ENCODE measurements at places on chromosomes 5 and 9.

- DNase-seq, result no peak
Observed at GRCh38 chr5:17436350-17436749, 61.7 kb upstream of the TAF11L2 start.

GRCh38 chr5:40172721-40173120, 507.0 kb upstream of the PTGER4 start:
- no peak for DNase-seq

GRCh38 chr5:77635067-77635916, 3.2 kb downstream of the OTP start:
- peak; percentile 72 for DNase-seq

GRCh38 chr5:98474782-98475181, 298.7 kb upstream of the RGMB start:
- no peak for DNase-seq

GRCh38 chr5:116063950-116064349, 20.9 kb upstream of the COMMD10 start:
- DNase-seq, result no peak

DNA sequence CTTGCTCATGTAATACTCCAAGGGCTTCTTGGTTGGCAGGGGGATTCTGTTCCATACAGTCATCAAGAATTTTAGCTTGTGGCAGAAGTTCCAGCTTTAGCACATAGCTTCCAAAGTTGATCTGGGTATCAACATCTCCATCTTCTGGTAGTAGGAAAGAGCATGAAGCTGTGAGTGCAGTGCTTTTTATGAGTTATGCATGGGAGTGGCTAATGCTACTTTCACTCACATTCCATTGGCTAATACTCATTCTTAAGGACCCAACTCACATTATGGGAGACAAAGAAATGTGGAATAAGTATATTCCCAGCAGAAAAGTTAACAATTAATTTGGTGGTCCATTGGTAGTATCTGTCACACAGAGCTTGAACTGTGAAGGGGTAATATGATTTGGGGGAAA, 194.2 kb upstream of the CHD1 start:
- no peak for DNase-seq

GRCh38 chr9:34929506-34930102, 28.5 kb upstream of the PHF24 start:
- DNase-seq, result peak; percentile 91

DNA sequence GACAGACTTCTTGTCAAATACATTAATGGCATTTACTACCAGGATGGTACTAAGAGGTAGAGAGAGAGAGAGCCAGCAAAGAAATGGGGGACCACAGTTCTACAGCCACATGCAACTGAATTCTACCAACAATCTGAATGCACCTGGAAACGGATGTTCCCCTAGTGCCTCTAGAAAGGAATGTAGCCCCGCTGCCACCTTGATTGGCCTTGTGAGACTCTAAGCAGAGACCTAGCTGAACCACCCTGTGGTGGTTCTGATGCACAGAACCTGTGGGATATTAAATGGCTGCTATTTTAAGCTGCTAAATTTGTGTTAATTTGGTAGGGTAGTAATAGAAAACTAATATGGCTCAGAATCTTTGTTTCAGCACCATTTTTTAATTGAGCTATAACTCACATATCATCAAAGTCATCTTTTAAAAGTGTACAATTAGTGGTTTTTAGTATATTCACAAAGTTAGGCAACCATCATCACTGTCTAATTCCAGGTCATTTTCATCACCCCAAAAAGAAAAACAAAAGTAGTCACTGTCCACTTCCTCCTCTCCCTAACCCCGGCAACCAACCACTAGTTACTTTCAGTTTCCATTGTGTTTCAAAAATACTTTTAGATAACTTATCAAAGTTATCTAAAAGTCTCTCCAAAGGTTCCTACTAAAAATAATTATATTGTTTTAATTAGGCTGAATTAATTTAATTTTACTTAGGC, 51.7 kb downstream of the CPLANE1 start:
- peak; percentile 36 for DNase-seq

DNA sequence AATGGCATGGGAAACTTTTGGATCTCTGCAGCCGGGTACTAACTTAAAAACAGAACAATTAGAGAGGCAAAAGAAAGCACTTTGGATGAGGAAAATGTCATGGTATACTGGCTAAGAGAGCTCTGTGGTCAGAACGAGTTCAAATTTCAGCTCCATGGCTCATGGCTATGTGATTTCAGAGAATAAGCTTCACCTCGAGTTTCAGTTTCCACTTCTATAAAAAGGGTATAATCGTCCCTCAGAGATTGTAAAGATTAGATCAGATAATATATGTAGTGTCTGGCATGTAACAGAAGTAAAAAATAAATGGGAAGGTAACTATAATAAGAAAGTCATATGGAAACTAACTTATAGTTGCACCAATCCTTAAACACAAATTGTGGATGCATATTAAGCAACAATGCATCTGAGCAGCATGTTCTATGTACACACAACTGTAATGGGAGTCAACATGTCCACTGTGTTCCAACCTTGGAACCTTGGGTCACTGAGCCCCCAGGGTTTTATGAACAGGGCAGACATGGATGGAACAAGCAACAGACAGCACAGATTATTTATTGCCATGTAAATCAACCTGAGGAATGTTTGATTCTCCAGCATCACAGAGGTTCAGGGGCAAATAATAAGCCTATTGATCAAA, 145.4 kb downstream of the MAPKAP1 start:
- no peak for DNase-seq

DNA sequence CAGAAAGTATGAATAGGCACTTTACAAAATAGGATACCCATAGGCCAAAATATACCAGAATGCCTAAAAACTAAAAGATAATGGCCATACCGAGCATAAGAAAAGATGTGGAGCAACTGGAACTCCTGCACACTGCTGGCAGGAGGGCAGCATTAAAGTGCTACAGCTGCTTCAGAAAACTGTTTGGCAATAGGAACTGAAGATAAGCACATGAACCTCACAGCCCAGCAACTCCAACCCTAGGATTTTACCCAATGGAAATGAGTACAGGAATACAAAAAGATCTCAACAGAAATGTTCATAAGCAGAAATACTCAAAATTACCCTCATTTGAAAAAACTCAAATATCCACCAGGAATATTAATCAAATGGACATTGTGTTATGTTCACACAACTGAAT, 209.3 kb downstream of the SPOCK1 start:
- DNase-seq, result no peak

DNA sequence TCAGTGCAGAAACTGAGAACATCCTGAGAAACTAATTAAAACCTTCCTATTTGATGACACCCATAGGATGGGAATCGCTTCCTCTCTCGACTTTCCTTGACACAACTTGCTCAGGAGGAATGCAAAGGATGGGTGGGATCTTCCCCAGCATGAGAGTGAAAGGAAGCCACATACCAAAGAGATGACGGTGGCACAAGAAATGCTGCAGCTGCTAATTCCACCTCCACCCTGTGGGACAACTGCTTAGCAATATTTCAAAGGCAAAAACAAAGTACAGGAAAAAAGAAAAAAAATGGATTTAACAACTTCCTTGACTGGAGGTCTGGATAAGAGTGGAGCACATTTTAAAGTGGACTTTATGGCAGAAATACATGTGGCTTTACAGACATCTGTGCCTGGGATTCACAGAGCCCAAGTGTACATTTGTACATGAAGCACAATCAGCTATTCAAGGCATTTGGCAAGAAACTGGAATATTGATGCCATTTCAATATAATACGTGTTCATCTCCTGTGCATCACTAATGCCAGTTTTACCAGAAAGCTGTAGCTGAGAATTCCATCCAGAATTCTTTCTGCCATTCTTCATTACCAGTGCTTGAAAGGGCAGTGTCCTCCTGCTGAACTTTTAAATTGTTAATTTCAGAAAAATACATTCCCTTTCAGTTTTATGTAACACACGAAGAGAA, 359.2 kb upstream of the ACTBL2 start:
- DNase-seq, result peak; percentile 82

- no peak for DNase-seq
Observed at GRCh38 chr5:160347448-160347847, 23.0 kb downstream of the C1QTNF2 start.

DNA sequence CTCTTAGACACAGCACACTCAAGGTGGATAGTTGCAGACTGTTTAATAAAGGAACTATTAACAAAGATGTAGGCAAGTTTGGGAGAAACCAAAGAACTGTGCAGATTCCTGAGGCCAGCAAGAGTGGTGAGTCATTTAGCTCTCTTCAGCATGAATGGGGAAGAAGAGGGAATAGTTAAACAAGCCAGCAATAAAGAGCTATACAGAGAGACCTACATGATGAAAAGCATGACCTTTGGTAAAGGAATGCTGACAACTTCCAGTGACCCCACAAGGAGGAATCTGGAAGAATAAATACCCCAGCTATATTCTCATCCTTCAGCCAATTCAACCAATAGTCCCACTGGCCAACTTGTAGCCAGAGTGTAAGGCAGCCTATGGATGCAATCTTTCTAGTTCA, 706.0 kb upstream of the GRAMD2B start:
- no peak for DNase-seq

DNA sequence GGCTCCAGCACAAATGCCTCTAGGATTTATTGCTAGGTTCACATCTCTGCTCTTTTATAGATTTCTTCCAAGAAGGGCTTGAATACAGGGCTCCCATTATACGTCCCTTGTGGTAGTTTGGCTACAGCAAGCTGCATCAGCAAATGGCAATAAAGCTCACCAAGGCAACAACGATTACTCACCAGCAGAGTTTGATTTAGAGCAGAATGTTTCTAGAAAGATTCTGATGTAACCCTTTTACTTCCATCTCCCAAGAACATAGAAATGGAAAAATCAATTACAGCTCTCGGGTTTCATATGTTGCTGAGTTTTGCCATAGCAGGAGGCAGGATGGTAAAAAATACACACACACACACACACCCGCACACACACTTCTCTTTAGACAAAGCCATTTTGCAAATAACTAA, 124.2 kb upstream of the TNPO1 start:
- DNase-seq, result no peak

GRCh38 chr5:135213027-135213386, 179.0 kb upstream of the PITX1 start:
- DNase-seq, result no peak

- DNase-seq, result peak; percentile 85
Observed at GRCh38 chr9:107465467-107466451, 23.8 kb downstream of the KLF4 start.

- no peak for DNase-seq
Observed at GRCh38 chr9:83449166-83449565, 89.0 kb downstream of the FRMD3 start.

GRCh38 chr9:129483415-129484351, 137.2 kb downstream of the C9orf50 start:
- peak; percentile 65 for DNase-seq

DNA sequence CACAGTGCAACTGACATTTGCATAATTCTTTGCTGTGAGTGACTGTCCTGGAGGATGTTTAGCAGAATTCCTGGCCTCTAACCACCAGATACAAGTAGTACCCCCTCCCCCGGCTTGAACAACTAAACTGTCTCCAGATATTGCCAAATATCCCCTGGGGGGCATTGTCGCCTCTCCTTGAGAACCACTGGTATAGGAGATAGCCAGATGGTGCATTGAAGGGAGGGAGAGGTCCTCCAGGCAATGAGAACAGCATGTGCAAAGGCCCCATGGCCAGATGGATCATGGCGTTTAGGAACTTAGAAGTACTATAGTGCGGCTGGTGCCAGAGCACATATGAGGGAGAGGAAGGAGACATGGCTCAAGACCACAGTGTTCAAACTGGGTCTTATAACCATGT, 18.9 kb upstream of the ORM1 start:
- DNase-seq, result no peak

DNA sequence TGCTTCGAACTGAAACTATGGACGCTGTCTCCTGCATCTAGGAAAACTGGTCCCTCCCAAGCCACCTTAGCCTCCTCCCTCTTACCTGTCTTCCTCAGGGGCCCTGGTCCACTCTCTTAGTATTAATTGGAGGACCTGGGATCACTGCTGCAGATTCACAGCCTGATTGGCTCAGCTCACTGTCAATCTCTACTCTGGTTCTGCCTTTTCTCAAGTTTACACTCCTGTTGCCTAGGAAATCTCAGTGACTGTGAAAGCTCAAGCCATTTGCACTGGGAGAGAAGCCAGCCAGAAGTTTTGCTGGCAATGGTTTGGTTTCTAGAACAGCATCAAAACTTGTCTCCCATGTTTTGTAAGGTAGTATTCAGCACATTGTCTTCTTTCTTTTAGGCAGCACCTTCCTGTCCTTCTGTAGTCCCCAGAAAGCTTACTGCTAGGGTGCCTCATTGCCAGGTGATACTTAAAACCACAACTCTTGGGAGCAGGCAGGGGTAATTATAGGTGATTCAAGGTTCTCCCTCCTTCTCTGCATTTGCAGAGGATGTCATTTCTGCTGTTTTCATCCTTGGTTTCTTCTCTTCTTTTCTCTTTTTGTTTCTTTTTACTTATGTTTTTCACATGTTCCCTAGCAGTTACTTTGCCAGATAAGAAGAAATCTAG, at the start of gene CAPSL:
Gene CAPSL, minus strand, starts transcription at position 55 of the 660 bp plus-strand sequence. CDS start 17,502 bp downstream, outside the sequence.
- peak; percentile 98 for DNase-seq

DNA sequence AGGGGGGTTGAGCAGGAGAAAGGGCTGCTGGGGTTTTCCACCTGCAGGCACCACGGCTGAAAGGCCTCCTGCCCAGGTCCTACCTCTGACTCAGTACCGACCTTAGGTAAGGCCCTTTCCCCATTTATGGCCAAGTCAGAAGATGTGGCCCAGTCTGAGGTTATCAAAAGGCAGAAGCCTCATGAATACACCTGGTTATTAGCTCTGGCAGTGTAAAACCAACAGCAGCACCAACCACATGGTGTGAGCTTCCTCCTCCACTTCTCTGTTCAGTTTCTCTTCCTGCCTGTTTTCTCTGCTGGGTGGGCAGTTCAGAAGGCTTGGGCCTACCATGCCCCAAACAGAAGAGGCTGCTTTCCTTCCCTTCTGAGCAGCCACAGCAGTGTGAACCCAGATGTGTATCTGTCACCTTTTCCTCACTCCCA, 86.9 kb downstream of the UGCG start:
- DNase-seq, result no peak

DNA sequence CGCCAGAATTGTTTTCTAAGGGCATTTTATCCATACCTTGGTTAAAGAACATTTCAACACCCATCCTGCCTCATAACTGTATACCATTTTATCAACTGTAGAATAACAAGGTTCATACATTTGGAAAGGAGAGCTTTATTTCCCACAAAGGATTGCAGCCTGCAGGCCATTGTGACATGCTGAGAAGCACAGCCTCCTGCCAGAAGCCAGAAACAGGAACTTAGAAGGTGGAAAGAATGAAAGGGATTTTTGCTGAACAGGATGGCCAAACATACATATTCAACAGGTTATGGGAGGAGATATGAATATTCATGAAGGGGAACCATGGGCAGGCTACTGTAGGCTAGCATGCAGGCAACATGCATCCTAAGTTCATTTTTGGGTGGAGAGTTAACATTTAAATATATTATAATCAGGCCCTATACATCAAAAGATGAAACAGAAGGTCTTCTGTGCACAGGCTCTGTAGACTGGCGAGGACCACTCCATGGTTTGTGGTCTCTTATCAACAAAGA, 59.9 kb upstream of the DIRAS2 start:
- DNase-seq, result no peak

DNA sequence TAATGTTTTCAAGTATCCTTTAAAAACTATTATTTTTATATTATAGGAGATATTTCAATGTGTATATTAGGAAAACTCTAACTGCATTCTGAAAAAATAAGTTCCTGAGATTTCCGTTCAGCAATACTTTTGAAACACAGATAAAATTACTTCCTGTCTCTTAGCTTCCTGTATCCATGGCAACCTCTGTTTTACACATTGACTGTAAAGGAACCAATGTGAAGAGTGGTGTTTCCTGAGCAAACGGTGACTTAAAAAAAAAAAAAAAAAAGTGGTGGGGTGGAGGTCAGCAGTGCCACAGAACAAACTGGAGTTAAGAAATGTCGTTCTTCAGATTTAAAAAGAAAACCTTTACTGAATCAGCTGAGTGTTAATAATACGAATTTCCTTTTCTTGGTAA, at the start of gene LRRC70:
Gene LRRC70, plus strand, starts transcription at position 280 of the 400 bp plus-strand sequence. CDS start 620 bp downstream, outside the sequence.
- peak; percentile 85 for DNase-seq
